ENCODE measurements at places on chromosomes 11 and 22. TPM values are rescaled to one million over a fixed set of nuclear protein-coding genes. Genes with fewer than 3 reads are reported as not detected.

The PDE2A gene
- 1.2 TPM for total RNA-seq

The ARHGAP8 gene
- total RNA-seq, result 1.3 TPM

The C11orf97 gene
- total RNA-seq, result not detected

The SMIM35 gene
- not detected for total RNA-seq

The SPON1 gene
- not detected for total RNA-seq

The FBLN1 gene
- total RNA-seq, result 50.2 TPM

The ZNF215 gene
- total RNA-seq, result 1.3 TPM

The CBLIF gene
- total RNA-seq, result not detected

The TSGA10IP gene
- total RNA-seq, result not detected

The PANX2 gene
- total RNA-seq, result 4.6 TPM

The KRTAP5-11 gene
- total RNA-seq, result not detected

The SMARCB1 gene
- total RNA-seq, result 51.4 TPM

The SMPD1 gene
- total RNA-seq, result 11.2 TPM

All from A549 treated with CORT108297 at 1 μM for 4 hours (cell line).